ENCODE measurements at places on chromosomes 7 and 10. TPM values are rescaled to one million over a fixed set of nuclear protein-coding genes. Genes with fewer than 3 reads are reported as not detected.

The GIMAP4 gene
- not detected for total RNA-seq

DNA sequence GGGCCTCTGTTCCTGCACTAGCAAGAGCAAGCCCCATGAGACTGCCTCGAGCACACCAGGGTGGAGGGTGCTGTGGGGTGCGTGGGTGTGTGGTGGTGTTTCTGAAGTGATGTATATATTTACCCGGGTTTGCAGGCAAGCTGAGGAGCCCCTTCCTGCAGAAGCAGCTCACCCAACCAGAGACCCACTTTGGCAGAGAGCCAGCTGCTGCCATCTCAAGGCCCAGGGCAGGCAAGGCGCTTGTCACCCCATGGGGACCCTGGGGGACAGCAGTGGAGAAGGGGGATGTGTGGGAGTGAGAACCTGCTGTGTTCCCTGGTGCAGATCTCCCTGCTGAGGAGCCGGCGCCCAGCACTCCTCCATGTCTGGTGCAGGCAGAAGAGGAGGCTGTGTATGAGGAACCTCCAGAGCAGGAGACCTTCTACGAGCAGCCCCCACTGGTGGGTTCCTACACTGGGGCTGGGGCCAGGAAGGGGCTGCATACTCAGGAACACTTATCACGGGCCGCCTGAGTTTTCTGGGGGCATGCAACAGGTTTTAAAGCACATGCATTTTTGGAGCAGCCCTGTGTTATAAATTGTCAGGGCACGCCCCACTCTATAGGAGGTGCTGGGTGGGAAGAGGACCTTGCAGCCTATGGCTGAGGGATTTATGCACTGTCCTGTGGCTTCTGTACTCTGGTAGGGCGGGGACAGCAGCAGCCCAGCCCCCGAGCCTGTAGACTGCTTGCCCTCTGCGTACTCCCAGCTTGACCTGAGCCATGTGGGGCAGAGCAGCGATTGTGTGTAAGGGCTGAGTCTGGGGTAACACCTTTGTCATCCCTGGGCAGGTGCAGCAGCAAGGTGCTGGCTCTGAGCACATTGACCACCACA is 5.9 kb downstream of the PGAM2 start:
- no peak overlapping the region for H3K27ac ChIP-seq
- H3K4me1 ChIP-seq, result peaks cover 3% of the 10 kb centered on the region
- no peak for DNase-seq
- H3K4me3 ChIP-seq, result no peak overlapping the region
- peaks cover 45% of the 10 kb centered on the region for H3K36me3 ChIP-seq
- H3K27me3 ChIP-seq, result no peaks in the 10 kb centered on the region

DNA sequence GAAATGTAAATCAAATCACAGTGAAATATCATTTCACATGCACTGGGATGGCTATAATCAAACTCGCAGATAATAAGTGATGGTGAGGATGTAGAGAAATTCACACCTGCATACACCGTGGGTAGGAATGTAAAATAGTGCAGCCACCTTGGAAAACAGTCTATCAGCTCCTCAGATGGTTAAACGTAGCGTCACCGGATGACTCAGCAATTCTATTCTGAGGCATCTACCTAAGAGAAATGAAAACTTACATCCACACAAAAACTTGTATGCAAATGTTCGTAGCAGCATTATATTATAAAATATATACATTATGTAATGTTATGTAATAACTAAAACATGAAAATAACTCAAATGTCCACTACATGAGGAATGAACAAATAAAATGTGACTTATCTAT is 38.9 kb downstream of the SH3PXD2A start:
- peaks cover 37% of the 10 kb centered on the region for H3K4me1 ChIP-seq
- peaks cover 19% of the 10 kb centered on the region for H3K27me3 ChIP-seq
- no peak for DNase-seq
- H3K27ac ChIP-seq, result no peak overlapping the region

The PILRA gene
- 2.5 TPM for total RNA-seq

- H3K27me3 ChIP-seq, result peaks cover 35% of the 10 kb centered on the region
- H3K4me1 ChIP-seq, result peaks cover 13% of the 10 kb centered on the region
- peak overlapping the region; percentile 68 for H3K4me3 ChIP-seq
- no peaks in the 10 kb centered on the region for H3K36me3 ChIP-seq
- DNase-seq, result no peak
- no peak overlapping the region for H3K27ac ChIP-seq
Measured at GRCh38 chr10:121597504-121598262, 561 bp downstream of the FGFR2 start.

GRCh38 chr10:43235070-43235900 is 31.6 kb downstream of the RASGEF1A start:
- no peak overlapping the region for H3K27ac ChIP-seq
- DNase-seq, result peak; percentile 80

- no peak overlapping the region for H3K4me3 ChIP-seq
- H3K27me3 ChIP-seq, result no peaks in the 10 kb centered on the region
- no peak overlapping the region for H3K27ac ChIP-seq
- DNase-seq, result no peak
Measured at GRCh38 chr7:13878154-13878553, 111.3 kb downstream of the ETV1 start.

GRCh38 chr10:113381416-113381815 is 171.4 kb upstream of the HABP2 start:
- no peak for DNase-seq
- H3K4me1 ChIP-seq, result peaks cover 84% of the 10 kb centered on the region
- H3K27ac ChIP-seq, result peak overlapping the region; percentile 99
- H3K27me3 ChIP-seq, result no peaks in the 10 kb centered on the region
- H3K4me3 ChIP-seq, result peak overlapping the region; percentile 71

DNA sequence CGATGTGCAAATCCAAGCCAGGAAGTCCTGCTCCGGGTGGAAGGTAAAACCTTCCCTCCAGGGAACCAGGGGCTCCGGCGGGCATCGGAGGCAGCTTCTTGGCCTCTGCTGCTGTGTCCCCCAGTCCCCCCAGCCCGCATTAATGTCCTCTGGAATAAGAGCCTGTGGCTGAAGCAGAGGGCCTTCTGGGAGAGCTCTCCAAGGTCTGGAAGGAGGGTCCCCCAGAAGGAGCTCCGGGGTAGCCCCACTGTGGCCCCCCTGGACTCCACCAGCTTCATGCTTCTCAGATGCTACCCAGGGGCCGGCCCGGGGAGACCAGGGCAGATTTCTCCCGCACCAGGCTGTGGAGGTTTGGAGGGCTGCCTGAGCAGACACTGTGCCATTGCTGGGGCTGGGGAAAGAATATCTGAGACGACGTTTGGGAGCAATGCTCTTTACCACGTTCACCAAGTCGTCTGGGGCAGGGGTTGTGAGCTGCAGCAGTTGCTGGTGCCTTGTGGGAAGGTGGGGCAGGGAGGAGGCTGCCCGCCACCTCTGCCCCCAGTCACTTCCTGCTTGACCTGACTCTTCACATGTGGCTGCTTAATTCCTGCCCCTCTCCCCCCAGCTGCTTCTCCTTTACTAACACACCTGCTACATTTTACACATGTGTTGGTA is 8.3 kb downstream of the ZNF853 start:
- H3K4me3 ChIP-seq, result no peak overlapping the region
- no peaks in the 10 kb centered on the region for H3K4me1 ChIP-seq
- no peaks in the 10 kb centered on the region for H3K27me3 ChIP-seq
- H3K36me3 ChIP-seq, result peaks cover 17% of the 10 kb centered on the region

Measured in osteocyte (in vitro differentiated cells).